ENCODE measurements at places on chromosomes 3 and 15.

DNA sequence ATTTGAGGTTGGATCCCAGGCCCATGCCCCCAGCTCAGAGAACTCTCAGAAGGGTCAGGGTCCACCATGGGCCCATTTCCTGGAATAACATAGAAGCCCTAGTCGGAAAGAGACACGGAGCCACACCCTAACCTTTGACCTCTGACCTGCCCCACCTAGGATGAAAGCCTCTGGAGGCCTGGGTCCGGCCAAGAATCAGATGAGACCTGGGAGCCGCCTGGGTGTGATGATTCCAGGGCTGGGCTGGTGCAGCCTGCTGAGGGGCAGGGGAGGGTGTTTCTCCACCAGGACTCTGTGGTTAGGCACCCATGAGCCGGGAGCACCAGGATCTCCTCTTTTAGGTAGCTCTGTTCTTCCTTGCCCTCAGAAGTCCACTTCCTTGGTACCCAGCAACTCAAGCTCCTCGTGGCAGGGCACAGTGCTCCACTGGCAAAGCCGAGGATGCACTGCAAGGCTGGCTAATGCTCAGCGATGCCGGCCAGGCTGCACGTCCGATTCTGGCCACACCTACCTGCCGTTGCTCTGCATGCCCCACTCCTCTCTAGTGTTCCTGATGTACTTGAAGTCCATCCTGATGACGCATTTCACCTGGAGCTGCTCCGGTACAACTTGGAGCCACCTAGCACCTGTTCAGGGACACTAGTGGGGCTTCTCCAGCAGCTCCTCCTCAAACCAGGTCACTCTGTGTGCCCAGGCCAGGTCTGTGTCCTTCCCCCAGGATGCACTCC is 57.4 kb downstream of the ZNF445 start:
- DNase-seq: no peak

GRCh38 chr3:180467177-180467576 is 134.8 kb upstream of the TTC14 start:
- DNase-seq: no peak

- no peak for DNase-seq
These were observed 73.1 kb downstream of the NR2E3 start for GRCh38 chr15:71883447-71883846.

DNA sequence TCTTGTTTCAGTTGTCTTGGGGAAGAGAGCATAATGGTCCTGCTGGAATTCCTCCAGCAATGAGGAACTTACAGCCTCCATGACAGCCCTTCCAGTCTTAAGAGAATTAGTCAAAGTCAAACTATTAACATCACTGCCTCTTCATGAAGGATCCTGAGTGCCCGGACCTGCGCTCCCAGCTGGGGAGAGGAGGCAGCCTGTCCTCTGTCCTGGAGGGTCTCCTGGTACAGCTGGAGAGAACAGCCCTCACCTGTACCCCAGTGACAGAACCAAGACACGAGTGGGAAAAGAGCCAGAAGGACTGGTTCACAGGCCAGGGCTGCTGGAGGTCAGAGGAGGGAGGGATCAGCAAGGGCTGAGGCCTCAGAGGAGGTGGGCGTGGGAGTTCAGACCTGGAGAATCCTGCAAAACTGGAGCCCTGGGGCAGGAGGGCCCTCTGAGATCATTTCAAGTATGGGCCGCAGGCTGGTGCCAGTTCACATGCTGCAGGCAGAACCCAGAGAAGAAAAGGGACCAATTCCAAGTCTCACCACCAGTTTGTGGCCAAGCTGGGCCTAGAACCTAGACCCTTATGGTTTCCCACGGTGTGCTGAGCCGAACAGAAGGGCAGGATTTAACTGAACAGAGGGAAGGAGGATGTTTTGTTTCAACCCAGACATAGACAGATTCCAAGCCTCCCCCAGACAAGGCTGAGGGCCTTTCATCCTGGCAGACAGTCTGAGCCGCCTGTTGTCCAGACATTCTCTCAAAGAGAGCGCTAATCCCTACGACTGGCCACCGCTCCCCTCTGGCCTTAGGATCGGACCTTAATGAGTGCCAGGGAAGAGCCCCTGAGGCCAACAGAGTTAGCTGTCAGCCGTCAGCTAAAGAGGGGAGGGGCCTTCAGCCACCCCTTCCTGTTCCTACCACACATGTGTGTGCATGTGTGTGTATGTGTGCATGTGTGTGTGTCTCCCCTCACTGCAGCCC is 18.2 kb downstream of the LOXL1 start:
- peak; percentile 54 for DNase-seq
